ENCODE measurements at places on chromosomes 6 and 20.

- DNase-seq, result no peak
Observed at GRCh38 chr6:3919130-3919628, 70.0 kb downstream of the FAM50B start.

DNA sequence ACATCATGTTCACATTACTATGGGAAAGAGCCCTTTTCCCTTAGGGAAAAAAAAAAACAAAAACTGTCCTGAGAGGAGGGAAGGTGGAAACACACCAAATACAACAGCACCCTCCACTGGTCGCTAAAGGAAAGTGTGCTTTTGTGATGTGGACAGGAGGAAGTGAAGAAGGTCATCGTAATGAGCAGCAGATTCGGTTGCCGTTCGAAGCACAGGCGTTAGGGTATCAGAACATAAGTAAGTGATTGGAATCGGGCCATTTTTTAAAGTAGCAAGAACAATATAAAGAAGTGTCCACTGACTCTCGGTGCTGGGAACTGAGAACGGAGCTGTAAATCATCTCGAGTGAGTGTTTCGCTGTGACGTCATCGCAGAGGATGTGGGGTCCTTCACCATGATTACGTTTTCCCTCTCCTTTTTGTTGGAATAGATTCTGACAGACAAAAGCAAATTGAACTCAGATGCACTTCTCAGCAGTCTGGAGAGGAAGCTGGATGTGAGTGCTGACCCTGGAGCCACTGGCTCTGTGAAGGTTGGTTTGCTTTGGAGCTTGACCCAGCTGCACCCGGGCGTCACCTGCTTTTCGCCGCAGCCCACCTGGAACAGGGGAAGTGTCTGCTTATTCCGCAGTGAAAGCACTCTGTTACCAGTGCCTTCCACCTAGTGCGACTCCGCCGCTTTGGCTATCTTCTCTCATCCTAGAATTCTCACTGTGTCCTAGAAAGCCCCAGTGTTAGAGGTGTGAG, 203.6 kb upstream of the GMDS start:
- peak; percentile 66 for DNase-seq

- no peak for DNase-seq
Observed at GRCh38 chr20:38504368-38505090, 31.9 kb downstream of the RALGAPB start.

DNA sequence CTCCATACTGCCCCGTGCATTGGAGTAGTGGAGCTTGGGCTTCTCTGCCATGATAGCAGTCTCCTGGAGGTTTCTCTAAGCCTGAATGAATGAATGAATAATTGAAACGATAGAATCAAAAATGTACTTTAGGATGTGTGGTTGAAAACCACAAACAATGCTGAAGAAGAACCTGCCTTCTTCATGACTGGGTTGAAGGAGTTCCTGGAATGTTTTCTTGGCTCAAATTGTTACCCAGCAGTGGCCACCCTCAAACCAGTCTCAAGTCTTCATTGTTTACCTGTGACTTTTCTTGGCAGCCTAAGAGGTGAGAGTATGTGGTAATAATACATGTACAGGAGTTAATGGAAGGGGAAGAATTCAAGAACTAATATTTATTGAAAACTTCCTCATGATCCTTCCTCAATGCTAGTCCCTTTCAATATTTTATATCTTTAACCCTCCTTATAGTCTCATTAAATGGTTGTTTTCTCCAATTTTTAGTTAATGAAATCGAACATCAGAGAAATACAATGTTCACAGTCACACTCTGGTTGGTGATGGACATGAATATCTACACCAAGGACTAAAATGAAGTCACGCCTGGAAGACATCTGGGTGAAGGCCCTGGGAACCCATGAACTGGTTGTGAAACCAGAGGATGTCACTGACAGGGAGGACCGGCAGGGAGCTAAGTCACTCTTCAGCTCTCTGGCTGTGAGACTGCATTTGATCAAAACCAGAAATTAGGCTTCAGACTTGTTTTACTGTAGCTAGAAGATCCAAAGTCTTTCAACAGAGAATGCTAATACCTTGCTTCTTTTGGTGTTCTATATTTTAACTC, at the start of gene GSTA5:
GSTA5 (minus strand) TSS at position 51 of the 823 bp plus-strand sequence.
- no peak for DNase-seq

- DNase-seq, result no peak
Observed at GRCh38 chr6:16473184-16473907, 235.0 kb downstream of the GMPR start.

DNA sequence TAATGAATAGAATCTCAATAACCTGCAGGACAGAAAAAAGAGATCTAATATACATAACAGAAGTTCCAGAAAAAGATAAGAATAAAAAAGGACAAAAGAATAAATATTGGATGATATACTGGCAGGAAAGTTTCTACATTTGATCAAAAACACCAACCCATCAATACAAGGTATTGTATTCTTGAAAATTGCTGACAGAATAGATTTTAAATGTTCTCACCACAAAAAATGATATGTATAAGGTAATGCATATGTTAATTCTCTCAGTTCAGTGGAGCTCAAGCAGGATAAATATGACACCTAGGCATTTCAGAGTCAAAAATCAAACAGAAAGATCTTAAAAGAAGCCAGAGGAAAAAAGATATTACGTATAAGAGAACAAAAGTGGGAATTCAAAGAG, 43.8 kb downstream of the SERAC1 start:
- DNase-seq, result no peak

GRCh38 chr6:117985916-117986315, 78.9 kb downstream of the SLC35F1 start:
- no peak for DNase-seq

DNA sequence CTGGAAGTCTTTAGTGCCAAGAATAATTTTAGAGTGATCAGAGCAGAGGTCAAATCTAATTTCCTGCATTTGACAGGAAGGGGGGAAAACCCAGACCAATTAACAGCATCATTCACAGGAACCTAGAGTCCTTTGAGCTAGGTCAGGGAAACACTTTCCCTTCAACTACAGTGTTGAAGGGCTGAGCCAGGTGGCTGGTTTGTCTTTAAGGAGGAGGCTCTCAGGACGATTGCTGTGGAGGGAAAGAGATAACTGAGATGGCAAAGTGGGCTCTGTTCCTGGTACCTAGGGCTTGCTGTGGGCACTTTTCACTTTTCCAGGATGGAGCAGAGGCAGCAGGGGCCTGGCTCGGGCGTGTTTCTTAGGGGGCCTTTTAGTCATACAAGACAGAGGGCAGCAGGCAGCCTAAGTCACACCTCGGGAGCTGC, 111.9 kb downstream of the SCML4 start:
- DNase-seq, result no peak

DNA sequence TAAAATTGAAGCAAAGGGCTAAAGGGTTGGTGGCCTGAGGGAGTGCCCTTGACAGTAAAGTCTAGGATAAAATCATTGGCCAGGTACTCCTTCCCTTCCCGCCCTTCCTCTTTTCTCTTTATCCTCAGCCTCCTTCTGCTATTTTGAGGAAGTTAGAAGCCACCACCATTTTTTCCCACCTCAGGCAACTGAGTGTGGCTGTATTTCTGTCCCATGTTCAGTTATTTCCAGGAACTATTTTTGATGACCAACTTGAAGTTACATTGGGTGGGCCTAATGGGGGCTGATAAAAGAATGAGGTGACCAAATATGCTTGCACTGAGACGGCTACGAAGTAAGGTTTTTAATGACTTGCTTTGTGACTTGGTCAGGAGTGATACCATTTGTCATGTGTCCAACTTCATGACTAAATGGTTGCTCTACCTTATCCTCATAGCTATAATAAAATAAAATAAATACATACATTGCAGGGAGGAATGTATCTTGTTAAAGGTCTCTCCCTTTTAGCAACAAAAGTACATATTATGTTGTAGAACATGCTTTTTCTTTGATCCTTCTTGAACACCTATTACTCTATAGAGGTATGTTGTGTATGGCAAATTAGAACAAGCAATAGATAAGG, 12.0 kb downstream of the PTPN1 start:
- no peak for DNase-seq

DNA sequence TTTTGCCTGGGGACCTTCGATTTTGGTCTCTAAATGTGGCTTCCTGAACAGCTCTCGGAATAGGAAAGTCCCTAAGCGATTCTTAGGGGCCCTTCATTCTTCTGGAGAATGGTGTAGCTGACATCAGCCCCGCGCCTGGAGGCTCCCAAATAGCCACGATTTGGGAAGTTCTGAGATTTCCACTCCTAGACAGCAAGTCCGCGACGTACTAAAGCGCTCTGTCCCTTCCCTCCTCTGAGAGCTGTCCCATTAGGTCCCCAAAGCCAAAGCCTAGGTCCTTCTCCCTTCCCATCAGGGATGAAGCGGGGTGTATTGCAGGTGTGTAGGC, 756 bp downstream of the MOXD1 start:
- DNase-seq, result peak; percentile 65

DNA sequence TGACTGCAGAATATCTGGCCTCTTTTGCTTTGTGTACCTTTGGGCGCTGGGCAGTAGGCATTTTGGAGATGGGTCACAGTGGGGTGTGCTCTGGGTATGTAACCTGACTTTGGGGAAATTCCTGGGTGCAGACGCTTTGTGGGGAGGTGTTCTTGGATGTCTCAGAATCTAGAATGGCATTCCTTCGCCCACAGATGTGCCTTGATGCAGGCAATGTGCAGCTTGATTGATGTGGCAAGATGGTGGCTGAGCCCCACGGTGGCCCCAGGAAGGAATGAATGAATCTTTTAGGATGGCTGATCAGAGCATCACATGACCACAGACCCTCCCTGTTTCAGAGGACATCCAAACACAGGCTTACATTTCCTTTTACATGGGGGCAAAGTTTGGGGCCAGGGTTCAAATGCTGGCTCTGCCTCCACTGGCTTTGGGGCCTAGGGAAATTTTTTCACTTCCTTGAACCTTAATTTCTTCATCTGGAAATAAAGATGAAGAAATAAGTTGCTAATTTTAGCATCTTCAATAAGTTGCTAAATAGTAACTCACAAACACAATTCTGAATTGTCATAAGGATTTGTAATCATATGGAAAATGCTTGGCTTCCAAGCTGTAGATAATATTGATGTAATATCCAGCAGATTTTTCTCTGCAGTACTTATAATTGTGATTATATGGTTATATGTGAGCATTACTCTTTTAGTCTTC, 5.6 kb downstream of the PPP1R16B start:
- no peak for DNase-seq

DNA sequence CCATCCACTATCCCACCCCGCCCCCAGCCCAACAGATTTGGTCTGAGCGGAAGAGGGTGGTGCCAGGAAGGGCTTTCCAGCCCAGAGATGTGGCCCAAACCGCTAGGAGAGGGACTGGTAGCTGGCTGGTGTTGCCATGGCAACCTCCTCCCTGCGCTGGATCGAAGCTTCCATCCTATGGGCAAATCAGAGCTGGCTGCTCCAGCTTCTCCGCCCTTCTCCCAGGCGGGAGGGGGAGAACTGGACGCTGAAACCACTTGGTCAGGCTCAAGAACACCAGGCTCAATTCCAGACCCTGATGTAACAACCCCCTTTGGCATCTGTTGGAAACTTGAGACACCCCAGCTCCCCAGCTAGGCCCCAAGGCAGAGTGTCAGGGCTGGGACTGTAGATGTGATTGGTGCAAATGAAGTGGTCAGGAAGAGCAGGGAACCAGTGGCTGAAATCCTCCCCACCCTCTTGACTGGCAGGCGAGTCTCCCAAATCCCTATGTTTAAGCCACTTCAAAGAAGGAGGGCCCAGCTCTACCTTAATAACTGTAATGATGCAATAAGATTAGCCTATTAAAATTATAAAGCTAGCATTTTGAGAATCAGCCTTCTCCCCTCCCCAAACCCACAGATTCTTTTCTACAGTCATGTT, 4.2 kb downstream of the RIMS4 start:
- peak; percentile 63 for DNase-seq

DNA sequence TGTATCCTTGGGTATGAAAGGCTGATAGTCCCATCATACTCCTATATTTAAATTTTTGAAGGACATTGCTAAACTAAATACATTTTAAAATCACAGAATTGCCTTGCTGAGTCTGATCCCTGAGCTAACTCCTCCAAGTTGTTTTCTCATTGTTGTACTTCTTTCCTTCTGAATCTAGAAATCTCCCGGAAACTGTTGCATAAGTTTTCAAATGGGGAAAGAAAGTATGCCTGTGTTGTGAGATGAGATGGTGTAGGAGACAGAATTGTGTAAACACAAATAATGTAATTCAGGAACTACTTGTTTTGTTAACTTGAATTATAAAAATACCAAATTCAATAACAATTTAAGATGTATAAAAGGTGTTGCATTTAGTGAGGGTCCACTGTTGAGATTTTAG, 7.3 kb downstream of the PNRC1 start:
- no peak for DNase-seq

DNA sequence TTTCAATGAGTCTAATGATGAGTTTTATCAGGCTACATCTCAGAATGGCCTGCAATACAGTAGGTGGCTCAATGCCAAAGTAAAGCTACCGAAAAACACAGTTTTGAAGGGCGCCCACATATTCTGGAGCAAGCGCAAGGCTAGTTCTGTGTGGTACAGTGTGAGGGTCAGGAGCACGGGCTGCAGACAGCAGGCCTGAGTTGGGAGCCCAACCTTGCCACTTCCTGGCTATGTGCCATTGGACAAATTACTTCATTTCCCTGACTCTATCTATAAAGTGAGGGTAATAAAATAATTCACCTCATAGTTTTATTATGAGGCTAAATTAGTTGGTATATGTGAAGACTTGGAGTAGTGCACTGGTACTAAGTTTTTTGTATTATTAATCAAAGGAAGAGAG, 150.7 kb downstream of the OPN5 start:
- no peak for DNase-seq

- DNase-seq, result peak; percentile 92
Observed at GRCh38 chr6:141548966-141549365, 583.8 kb upstream of the GJE1 start.

- no peak for DNase-seq
Observed at GRCh38 chr20:53914781-53915445, 155.5 kb downstream of the BCAS1 start.

DNA sequence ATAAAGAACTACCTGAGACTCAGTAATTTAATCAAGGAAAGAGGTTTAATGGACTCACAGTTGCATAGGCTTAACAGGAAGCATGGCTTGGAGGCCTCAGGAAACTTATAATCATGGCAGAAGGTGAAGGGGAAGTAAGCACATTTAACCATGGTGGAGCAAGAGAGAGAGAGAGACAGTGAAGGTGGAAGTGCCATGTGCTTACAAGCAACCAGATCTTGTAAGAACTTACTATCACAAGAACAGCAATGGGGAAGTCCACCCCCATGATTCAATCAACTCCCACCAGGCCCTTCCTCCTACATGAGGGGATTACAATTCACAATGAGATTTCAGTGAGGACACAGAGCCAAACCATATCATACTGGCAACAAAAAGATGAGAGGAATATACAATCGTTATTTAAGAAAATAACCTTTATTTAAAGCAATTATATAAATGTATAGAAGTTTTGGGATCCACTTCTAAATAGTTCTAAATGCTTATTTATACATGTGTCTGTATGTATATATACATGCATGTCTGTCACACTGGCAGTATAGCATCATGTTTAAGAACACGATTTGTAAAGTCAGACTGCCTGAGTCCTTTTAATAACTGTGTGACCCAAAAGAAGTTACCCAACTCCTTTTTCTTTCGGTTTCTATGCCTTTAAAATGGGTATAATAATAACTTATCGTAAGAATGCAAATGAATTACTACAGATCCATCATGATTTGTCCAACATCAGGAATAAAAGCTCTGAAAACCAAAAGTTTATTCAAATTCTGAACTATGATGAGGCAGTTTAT, 255.7 kb upstream of the THEMIS start:
- DNase-seq, result no peak

GRCh38 chr20:59335377-59335776, 35.0 kb downstream of the EDN3 start:
- DNase-seq, result no peak
